ENCODE measurements at places on chromosomes 1 and 21.

DNA sequence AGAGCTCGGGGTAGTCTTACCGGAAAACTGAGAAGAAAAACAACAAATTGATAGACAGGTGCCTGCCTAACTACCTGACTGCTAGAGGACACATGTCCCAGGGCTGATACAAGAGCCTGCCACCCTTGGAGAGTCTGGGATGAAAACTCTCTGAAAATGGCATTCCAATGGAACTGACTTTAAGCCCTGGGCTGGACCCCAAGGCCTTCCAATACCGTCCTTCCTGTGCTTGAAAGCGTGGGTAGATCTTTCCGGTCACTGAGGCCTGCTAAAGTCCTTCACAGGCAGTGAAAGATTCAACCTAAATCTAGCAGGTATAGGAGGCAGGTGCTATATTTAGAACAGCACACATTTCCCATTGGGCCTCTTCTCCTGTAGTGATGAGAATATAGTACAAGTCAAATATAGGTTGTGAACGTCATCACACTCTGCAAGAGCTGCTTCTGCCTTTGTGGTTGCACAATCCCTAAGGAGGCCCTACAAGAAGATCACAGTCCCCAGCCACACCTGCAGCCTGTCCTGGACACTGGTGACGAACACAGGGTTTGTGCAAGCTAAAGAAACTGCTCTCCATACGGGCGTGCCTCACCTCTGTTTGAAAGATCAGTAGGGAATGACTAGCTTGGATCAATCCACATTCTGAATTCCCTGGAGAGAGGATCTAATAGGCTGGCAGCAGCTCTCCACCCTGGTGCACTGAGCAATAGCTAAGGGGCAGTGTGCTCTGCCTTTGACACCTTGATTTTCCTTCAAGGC is 876 bp upstream of the CHML start:
- DNase-seq = no peak

DNA sequence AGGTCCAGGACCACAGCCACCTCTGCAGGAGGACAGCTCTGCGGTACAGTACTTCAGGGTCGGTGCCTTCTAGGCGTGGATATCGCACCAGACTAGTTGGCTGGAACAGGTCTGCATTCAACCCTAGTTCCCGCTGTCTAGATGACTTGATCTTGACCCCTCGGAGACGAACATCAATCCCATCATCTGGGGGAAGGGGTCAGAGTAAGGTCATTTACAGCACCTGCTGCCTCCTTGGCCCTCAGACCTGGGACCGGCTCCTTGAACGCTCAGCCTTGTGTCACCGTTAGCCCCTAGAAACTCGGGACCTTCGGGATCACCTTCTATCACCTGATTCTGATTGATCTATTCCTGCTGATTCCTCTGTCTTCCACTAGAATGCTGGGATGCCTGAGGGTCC is 2.6 kb downstream of the HECTD3 start:
- no peak for DNase-seq

GRCh38 chr1:62314454-62315350 is 4.5 kb downstream of the KANK4 start:
- no peak for DNase-seq

DNA sequence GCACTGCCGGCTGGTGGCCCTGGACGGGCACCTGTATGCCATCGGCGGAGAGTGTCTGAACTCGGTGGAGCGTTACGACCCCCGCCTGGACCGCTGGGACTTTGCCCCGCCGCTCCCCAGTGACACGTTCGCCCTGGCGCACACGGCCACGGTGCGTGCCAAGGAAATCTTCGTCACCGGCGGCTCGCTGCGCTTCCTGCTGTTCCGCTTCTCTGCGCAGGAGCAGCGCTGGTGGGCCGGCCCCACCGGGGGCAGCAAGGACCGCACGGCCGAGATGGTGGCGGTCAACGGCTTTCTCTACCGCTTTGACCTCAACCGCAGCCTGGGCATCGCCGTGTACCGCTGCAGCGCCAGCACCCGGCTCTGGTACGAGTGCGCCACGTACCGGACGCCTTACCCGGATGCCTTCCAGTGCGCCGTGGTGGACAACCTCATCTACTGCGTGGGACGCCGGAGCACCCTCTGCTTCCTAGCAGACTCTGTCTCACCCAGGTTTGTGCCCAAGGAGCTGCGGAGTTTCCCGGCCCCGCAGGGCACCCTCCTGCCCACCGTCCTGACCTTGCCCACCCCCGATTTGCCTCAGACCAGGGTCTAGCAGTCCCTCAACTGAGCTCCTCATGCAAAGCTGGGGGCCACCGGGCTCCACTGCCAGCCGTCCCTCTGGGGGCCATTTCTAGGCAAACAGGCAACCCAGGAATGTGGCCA is 2.1 kb downstream of the KLHDC7A start:
- no peak for DNase-seq

DNA sequence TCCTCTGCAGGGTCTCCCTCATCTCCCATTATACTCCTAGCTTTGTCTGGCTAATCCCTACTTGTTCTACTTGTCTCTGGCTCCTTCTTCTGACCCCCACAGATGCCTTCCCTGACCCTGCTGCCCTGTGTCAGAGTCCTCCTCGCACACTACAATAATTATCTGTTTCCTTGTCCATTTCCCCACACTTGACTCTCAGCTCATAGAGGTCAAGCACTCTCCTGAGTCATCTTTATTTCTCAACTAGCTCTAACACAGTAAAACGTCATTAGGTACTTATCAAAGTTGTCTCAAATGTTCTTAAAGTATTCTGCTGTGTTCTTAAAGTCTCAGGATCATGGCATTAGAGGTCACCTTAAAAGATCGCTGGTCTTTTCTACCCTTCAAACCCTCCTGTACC is 47.1 kb downstream of the C8A start:
- DNase-seq = no peak

DNA sequence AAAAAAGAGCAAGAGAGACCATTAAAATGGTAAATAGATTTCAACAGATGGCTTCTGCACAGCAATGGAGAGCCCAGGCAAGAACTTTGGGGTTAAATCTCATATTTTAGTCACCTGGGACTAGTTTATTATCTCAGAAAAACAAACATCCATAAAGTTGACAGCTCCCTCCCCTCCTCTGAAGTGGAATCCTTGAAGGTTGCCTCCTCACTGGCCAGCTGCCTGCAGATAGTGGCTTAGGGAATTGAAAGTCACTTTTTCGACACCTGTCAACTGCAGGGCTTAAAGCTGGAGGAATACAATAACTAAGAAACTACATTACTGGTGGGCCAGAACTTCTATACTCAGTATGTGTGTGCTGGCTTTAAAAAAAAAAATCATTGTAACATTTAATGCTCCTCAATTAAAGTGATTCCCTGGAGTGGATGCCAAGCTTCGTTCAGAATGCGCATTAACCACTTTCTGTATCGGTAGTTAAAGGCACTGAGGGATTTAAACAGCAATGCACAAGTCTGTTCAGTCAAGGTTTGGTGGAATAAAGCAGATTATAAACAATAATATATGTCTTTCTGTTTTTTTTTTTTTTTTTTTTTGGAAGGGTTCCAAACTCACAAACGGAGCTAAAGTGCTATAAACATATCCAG is 52.5 kb downstream of the LHX4 start:
- no peak for DNase-seq

DNA sequence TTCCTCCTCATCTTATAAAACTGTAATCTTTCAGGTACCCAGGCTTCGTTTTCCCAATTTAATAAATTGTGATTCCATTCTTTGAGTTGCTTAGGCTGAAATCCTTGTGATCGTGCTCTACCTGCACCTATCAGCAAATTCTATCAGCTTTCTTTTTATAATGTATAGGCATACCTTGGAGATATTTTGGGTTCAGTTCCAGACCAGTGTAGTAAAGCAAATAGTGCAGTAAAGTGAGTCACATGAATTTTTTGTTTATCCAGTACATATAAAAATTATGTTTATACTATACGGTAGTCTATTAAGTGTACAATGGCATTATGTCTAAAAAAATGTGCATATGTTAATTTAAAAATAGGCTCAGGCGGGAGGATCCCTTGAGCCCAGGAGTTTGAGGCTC is 5.5 kb downstream of the SWT1 start:
- no peak for DNase-seq

DNA sequence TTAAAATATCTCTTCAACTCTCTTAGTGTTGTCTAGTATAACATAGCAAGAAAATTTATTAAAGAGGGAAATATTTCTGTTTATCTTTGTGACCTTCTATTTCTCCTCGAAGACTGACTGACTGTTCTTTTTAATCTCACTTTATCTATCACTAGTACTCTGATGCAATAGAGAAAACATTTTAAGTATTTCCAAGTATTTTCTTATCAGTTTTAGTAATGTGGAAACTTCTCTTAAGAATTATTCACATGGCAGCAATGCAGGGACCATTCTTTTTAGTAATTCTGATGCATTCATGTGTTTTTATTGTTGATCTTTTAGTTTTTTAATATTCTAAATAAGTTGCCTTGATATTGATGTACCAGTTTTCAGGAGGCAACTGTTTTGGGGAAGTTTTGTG is 115.7 kb downstream of the NEK7 start:
- no peak for DNase-seq

DNA sequence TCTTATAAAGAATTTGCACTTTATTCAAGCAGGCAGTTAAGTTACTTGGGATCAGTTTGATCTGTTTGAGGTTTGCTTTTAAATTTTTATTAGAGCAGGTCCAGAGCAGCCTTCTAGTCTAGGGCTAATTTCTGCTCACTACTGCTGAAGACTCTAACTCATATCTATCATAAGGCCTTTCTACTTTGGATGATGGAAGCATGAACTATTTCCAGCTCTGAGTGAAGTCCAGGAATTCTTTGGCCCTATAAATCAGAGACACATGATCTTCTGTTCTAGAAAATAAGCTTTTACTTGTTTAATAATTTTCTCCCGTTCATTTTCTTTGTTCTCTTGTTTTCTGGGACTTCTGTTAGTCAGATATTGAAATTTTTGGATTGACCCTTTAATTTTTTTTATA is 14.7 kb downstream of the NIBAN1 start:
- DNase-seq = no peak

GRCh38 chr1:178733972-178734371 is 8.9 kb downstream of the RALGPS2 start:
- no peak for DNase-seq

DNA sequence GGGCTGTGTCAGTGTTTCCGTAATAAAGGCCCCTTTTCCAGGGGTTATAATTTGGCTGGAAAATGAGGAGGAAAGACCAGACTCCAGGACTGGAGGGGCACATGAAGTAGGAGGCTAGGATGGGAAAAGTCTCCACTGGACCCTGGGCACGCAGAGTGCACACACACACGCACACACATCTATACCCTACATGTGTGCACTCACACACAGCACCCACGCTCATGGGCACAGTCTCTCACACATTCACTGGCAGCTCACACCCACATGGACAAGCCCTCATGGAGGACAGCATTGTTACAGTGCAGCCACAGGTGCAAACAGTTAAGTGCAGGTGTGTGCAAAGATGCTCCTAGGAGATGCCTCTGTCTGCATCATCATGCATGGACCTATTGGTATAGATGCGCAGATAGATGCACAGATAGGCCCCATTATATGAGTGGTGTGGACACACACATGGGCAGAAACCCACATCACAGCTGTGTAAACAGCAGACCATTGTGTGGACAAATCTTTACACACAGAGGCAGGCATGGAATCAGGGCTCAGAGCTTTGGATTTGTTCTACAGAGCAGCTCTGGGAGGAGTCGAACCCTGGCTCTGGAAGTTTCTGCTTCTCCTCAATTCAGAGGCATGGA is 9.1 kb upstream of the RUNX3 start:
- DNase-seq = no peak

DNA sequence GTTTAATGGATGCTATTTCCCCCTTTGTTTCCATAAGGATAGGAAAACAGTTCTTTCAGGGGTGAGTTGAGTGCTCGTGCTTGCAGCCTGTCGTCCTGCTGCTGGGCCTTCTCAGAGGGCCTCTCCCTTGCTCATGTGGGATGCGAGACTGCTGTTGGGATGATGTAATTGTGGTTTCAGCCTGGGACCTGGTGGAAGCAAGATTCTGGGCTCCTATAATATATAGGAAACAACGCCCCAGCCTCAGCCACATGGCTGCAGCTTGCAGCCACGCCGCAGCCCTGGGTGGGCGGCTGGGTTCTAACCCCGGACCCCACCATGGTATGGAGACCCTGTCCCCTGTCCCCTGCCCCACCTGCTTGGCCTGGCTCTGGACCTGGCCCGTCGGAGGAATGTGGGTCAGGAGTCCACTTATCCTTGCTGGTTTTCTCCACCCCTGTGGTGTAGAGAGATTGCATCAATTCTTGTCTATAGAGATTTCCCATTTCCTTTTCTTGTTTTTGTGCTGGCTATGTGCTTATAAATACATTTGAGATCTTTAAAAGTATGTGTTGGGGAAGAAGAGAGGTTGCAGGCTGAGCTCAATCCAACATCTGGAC is 357.8 kb downstream of the SIPA1L2 start:
- DNase-seq = no peak

- no peak for DNase-seq
Observed at GRCh38 chr1:33848205-33848937, 15.5 kb upstream of the HMGB4 start.

DNA sequence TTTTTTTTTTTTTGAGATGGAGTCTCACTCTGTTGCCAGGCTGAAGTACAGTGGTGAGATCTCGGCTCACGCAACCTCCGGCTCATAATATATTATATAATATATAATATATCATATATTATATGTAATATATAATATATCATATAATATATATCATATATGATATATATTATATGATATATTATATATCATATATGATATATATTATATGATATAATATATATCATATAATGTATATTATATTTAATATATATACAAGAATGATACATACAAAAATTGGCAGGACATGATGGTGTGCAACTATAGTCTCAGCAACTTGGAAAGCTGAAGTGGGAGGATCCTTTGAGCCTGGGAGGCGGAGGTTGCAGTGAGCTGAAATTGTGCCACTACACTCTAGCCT is 1725.5 kb downstream of the MRPL39 start:
- DNase-seq = no peak

- DNase-seq = no peak
Observed at GRCh38 chr1:87588495-87588894, 259.8 kb downstream of the LMO4 start.

DNA sequence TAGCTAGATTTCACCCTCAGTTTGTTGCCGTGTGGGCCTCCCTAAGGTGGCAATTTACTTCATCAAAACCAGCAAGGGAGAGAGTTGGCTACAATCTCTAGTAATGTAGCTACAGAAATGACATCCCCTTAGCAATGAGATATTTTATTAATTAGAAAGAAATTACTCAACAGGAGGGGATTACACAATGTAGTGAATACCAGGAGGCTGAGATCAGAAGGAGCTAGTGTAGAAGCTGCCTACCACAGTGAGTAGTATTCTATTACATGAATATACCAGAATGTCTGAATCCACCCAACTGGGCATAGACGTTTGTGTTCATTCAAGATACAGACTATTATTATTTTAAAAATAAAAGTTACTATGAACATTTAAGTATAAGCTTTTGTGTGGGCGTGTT is 868.2 kb upstream of the CXADR start:
- no peak for DNase-seq

GRCh38 chr1:157238585-157238984 is 100.4 kb upstream of the ETV3 start:
- DNase-seq = no peak

Data from CD4-positive, alpha-beta T cell treated with Interleukin-4 for 1 hour (primary cell).